Smooth muscle cell of the pulmonary artery (primary cell): ENCODE measurements at places on chromosomes 1 and 21. TPM values are rescaled to one million over a fixed set of nuclear protein-coding genes. Genes with fewer than 3 reads are reported as not detected.

DENND2C gene
- total RNA-seq = 2.0 and 3.0 TPM in 2 replicates

TENT5C gene
- 1.5 and 4.5 TPM in 2 replicates for total RNA-seq

ASAP3 gene
- total RNA-seq = 29.4 and 39.1 TPM in 2 replicates

PCP4L1 gene
- total RNA-seq = 0.26 TPM in 1 of 2 replicates, not detected in the other

OR6K3 gene
- total RNA-seq = not detected in 2 replicates

CLIC6 gene
- total RNA-seq = not detected in 2 replicates

GJC2 gene
- 4.2 and 5.1 TPM in 2 replicates for total RNA-seq

KLHDC7A gene
- 0.03 TPM in 1 of 2 replicates, not detected in the other for total RNA-seq

CORT gene
- 0.33 and 0.43 TPM in 2 replicates for total RNA-seq

S100A7 gene
- total RNA-seq = not detected in 2 replicates

MIXL1 gene
- total RNA-seq = not detected in 2 replicates

TNNI3K gene
- total RNA-seq = not detected in 2 replicates

SEMA4A gene
- 1.6 and 2.7 TPM in 2 replicates for total RNA-seq

PLA2G2A gene
- total RNA-seq = not detected in 2 replicates

GPBP1L1 gene
- 72.1 and 80.4 TPM in 2 replicates for total RNA-seq

LENEP gene
- 0.33 TPM in 1 of 2 replicates, not detected in the other for total RNA-seq

RNASEL gene
- total RNA-seq = 7.0 and 13.4 TPM in 2 replicates

C1QB gene
- total RNA-seq = not detected in 2 replicates

RCC1 gene
- total RNA-seq = 45.9 and 47.2 TPM in 2 replicates

OR2L13 gene
- total RNA-seq = not detected in 2 replicates

ZNF281 gene
- 31.8 and 34.9 TPM in 2 replicates for total RNA-seq

ZNF436 gene
- 16.0 and 20.3 TPM in 2 replicates for total RNA-seq

DRAXIN gene
- 0.69 and 0.72 TPM in 2 replicates for total RNA-seq
